ENCODE measurements at places on chromosomes 5 and 9.

- DNase-seq = no peak
Observed at GRCh38 chr5:67142816-67143215, 53.8 kb downstream of the CD180 start.

- no peak for DNase-seq
Observed at GRCh38 chr9:15403155-15403554, 19.5 kb upstream of the SNAPC3 start.

DNA sequence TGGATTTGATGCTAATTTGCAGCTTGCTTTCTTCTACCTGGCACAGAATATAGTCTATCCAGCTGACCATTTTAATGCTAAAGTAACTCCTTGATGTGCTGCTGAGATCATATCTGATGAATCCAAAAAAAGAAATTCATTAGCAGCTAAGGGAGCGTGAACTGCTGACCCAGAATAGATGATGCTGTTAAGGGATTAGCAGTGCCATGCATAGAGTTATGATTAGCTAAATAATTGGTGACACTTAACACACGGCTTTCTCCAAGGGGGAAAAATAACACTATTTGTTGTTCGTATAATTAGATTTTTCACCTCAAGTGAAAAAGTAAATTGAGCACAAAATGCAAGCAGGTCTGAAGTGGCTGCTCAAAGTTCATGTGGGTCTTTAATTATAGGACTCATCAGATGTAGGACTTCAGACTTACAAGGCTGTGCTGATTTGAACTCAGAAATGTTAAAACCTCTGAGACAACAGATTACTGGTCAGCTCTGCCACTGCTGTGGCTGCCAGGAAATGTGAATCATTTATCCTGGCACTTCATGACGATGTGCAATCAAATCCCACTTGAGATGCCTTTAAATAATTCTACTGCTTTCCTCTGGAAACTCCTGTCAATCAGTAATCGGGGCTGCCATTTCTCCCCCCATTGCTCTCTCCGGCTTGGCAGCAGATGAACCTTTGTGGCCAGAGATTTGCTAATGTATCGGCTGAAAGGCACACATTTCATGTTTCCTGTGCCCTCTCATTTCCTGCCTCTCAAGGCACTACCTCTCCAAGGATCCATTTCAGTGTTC lies 291.6 kb upstream of the C9orf72 start:
- no peak for DNase-seq

GRCh38 chr5:113102121-113102531 lies 125.5 kb downstream of the DCP2 start:
- no peak for DNase-seq

Measured in tibial nerve (tissue), 4 donors.